ENCODE measurements at places on chromosomes 6 and 20.

GRCh38 chr6:19759117-19759880 lies 77.9 kb upstream of the ID4 start:
- no peak for DNase-seq

DNA sequence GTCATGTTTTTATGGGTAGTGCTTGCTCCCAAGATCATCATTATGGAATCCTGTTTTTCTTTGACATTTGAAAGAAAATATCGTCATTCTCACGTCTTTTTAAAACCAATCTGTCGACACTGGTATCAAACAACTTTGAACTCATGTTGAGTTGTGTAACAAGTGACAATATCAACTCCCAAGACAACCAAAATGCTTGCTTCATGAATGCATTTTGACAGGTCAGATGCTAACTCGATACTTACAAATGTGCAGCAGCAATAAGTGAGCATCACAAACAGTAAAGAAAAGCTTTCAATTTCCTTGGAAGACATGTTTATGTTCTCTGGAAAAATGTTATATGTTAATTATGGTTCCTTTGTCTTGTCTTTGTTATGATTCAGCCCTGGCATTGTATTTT lies 125.9 kb downstream of the EPHA7 start:
- DNase-seq = no peak

- no peak for DNase-seq
Measured at GRCh38 chr6:42269974-42270510, 52.4 kb upstream of the MRPS10 start.

- DNase-seq = no peak
Measured at GRCh38 chr6:44965708-44966107, 362.4 kb upstream of the RUNX2 start.

GRCh38 chr6:111604259-111605099 lies 1.2 kb downstream of the TRAF3IP2 start:
- DNase-seq = no peak

- no peak for DNase-seq
Measured at GRCh38 chr6:122622479-122622878, 12.3 kb downstream of the PKIB start.
